ENCODE measurements at places on chromosomes 4 and X. TPM values are rescaled to one million over a fixed set of nuclear protein-coding genes. Genes with fewer than 3 reads are reported as not detected.

DNA sequence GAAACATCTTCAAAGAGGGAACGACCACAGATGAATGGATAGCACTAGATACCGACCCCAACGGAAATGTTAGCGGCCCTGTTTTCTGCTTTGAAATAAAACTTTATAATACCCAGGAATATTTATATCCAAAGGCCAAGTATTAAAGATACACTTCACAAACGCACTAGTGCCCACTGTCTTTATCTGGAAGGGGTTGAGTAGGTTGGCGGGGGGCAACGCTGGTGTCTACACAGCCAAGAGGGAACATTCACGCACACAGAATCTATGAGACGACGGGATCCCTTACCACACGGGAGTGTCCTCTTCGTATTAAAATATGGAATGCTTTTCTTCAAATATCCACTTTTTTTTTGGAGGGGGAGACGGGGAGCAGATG lies 3.3 kb downstream of the HAND2 start:
- no peak for DNase-seq

GRCh38 chrX:10741003-10741402 lies 120.6 kb upstream of the MID1 start:
- no peak for DNase-seq

DNA sequence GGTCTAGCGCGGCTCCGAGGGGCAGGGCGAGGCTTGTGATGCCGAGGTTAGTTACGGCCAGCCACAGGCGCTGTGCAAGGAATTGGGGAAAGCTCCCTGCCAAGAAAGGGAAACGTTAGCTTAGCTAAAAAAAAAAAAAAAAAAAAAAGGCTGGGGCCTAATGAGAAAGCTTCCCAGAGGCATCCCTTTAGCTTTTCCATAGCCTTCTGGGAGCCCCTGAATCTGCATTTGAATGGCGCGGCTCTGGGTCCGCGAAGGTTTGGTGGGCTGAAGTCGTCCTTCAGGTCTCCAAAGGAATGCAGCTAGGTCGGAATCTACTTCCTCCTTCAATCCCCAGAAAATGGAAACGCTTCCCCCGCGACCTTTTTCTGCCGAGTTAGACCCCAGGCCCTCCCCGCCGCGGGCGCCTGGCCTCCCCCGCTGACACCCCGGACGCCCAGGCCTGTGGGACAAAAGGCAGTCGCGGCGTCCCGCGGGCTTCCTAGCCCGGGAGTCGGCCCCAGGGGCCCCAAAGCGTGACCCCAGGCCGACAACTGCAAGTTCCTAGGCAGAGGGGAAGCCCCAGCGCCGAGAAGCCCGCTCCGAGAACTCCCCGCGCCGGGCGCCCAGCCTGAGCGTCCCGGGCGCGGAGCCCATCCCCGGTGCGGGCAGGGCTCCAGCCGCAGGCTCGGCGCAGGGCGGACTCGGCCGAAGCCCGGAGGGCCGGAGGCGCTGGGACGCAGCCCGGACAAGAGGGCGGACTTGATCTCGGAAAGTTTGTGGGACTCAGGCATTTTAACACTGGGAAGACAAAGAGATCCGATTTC lies 605 bp upstream of the FAT1 start:
- peak; percentile 57 for DNase-seq

DNA sequence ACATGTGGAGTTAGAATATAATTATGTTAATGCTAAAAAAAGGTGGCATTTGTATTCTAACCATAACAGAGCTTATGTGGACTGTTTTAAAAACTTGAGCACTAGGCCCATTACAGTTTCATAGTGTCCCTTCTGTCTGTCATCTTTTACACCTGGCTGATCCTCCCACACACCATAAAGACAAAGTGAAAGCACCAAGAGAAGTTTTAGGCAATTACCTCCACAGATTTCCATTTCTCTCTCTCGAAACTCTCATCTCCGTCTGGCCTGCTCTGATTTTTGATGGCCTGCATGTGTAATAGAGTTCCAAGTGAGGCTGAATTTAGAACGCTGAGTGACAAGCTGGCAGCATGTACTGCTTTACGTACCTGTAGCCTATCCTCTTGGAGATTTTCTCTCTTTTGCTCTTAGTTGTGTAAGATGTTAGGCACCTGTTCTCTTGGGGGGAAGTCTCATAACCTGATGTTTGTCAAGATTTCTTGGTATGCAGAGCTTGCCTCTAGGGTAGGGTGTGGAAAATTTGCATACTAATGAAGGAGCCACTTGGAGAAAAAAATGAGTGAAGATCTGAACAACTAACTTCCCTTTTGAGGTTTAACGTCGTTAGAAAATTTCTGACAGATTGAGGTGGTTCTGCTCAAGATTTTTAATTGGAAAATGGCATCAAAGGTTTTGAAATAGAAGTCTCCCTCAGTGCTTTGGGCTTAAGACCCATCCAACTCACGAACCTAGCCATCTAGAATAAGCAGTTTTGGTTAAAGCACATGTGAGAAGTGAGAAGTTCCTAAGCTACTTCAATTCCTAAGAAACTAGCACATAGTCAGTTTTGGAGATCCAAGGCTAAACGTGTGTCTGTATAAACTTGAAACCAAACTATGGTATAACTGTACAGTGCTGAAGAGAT lies 57.6 kb upstream of the RAP1GDS1 start:
- no peak for DNase-seq

- DNase-seq = no peak
These were observed 48.7 kb downstream of the DDX60 start for GRCh38 chr4:168269896-168270295.

DNA sequence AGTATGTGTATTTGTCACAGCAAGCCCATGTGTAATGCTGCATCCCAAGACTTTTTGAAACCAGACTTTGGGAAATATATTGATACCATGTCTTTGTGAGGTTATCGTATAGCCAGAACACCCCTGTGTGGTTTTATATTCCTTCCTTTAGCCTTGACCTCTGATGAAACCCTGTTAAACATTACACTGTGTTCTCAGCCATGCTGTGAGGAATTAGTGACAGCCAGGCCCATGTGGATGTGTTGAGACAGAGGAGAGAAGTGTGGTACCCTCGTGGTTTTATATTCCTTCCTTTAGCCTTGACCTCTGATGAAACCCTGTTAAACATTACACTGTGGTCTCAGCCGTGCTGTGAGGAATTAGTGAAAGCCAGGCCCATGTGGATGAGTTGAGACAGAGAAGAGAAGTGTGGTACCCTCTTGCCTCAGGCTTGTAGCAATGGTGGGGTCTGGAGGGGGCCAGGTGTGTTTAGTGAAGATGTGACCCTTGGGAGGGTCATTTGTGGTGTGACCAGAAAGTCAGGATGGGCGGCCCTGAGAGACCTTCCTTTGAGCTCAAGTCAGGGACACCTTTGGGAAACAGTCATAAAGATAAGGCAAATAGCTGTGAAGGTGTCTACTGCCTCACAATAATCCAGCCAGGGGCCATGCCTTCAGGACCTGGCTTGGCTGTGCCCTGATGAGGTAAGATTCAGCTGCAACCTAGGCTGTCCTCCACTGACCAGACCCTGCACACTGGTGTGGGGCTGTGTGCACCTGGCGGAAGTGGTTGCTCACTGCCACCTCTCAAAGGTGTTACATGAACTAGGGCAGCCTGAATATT lies 110.0 kb downstream of the IRF2 start:
- DNase-seq = no peak

Gene ATP5ME
- 168 TPM for total RNA-seq
